Temporal lobe (tissue), 4 donors: ENCODE measurements at places on chromosomes 7 and 10. TPM values are rescaled to one million over a fixed set of nuclear protein-coding genes. Genes with fewer than 3 reads are reported as not detected.

Gene TMEM196
- 12.0 TPM for total RNA-seq

Gene KLHDC10
- total RNA-seq: 61.0 TPM

Gene SOSTDC1
- total RNA-seq: 19.2 TPM

Gene PAX4
- total RNA-seq: not detected

Gene MYO1G
- 0.25 TPM for total RNA-seq
